ENCODE measurements at places on chromosomes 1 and 21.
A peak's percentile ranks its signal among the peaks of the same experiment; 100 is the strongest.

DNA sequence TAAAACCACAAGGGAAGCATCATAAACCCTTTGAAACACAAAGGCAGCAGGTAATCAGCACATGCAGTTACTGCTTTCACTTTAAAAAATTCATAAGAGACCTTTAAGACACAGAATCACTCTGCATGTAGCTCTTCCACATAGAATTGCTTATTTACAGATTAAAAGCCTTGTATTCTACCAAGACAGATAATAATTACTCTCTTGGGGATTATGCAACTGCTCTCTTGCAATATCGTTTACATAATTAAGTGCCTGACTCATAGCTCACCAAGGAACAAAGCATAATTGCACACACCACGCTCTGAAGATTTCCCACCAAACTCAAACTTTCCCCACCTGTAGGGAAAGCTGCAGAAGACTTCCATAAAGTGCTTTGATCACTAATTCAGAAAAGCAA, 87.9 kb downstream of the VAV3 start:
- DNase-seq = no peak

DNA sequence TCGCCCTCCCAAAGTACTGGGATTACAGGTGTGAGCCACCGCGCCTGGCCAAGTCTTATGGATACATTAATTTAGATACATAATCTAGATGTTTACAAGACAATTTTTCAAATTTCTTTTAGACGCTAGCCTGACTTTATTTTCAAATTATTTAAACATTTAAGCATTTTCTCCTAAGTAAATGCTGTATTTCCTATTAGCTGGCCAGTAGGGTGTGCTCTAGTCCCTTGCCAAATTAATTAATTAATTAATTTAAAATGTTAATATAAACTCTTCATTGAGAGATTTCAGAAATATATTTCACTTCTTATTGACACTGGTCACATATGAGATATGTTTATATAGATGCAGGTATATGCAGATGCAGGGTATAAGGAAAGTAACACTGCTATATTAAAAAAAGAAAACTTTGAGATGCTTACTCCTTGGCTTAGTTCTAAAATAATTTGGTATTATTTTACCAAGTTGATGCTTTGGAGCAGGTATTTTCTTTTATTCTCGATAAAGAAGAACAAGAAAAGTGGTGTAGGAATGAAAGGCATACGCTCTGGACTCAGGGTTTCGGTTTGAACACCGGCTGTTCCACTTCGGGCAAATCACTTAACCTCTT, 5.2 kb upstream of the ERRFI1 start:
- DNase-seq = no peak

DNA sequence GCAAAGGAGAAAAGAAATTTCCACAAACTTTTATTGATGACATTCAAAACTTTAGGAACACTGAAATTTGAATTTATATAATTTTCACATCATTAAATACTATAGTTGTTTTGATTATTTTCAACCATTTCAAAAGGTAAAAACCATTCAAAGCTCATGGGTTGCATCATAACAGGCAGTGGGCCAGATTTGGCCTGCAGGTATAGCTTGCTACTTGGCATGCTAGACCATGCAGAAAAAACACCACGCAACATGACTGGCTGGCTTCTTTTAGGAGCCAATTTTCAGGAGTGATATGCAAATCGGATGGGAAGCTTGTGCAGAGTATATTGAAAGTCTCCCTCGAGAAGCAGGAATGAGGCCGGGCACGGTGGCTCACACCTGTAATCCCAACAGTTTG, 144.8 kb downstream of the GLUL start:
- no peak for DNase-seq

GRCh38 chr1:31981972-31982371, 31.7 kb upstream of the KHDRBS1 start:
- DNase-seq = peak; percentile 4

GRCh38 chr1:65477414-65478378, 57.2 kb downstream of the LEPR start:
- DNase-seq = no peak

DNA sequence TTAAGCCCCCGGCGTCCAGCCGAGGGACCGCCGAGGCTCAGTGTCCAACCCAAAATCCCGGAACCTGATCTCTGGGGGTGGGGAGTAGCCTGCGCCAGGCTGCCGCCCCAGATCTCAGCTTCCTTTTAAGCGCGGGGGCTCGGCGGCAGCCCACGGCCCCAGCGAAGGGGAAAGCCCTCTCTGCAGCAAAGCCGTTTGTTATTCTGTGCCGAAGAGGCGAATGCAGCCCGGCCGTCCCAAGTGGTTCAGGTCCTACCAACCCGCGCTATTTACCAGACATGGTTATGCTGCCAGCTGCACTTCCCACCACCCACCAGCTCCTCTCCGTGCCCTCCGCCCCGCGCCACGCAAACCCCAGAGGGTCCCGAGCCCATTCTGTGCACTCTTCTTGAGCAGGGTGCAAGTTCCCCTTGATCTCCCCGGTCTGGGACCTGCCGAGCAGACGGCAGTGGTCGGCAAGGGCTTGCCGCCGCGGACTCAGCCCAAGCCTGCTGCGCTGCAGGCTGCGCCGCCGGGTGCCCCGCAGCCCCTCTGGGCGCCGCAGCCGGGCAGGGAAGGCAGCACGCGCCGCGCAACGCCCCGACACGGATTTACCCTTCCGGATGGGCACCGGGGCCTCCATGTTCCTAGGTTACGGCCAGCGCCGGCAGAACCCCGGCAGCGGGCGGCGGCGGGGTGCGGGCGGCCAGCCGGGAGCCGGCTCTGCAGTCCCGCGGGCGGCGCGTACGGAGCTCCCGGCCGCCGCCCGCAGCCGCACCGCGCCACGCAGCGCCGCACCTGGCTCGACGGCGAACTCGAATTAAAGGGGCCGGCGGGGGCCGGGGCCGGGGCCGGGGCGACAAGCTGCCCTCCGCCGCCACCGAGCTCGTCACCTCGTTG, 738 bp upstream of the KCNA2 start:
- DNase-seq = no peak

DNA sequence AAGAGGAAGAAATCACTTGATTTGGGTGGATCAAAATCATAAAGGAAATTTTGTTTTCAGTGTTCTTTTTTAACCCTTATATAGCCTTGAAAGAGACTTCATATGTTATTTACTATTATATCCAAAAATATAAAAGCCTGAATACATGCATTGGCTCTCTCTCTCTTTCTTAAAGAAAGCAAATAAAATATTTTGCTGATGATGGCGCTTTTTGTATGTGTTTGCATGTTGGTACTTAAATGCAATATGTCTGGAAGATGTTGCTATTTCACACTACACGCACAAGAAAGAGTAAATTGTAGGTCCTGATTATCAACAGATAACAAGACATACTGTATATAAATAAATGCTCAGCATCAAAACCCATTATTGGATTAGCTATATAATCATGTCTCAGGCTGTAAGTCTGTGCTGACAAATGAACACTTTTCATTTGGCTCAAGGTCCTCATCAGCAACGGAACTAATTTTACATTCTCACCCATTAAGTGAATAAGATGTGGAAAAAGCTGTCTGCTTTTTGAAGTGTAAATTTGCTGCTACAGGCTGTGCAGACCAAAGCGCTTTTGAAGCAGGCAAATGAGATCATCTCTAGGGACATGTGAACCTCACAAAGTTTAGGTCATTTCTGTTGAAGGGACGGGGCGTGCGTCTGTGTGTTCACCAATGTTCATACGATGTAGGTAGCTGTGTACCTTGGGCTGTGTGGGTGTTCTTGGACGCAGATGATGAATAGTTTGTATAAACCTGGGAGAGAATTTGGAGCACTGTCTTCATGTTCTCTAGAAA, 122.4 kb upstream of the LMO4 start:
- DNase-seq = no peak

DNA sequence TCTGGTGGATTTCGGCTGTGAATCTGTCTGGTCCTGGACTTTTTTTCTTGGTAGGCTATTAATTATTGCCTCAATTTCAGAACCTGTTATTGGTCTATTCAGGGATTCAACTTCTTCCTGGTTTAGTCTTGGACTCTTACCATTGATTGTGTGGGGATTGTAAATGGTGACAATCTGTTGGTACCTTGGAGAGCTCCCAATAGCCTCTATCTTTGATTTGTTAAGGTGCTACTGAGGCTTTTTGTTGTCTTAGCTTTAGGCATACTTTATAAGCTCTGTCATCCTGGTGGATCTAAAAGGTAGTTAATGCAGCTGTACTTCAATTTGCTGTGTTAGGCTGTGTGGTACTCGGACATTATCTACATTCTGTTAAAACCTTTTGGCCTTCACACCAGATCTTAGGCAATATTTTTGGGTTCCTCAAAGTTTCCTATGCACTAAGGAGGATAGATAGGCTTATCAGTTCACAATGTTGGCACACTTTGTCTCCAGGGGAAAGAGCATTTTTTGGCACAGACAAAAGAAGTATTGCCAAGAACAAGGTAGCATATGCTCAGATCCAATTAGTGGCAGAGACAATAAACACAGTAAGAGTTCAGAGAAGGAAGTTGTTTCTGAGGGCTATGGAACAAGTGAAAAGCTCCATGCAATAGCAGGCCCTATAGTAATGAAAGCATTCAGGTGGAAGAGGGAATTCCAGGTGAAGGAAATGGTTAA, 230.4 kb downstream of the PDE4B start:
- DNase-seq = no peak

GRCh38 chr1:220485131-220485530, 42.8 kb upstream of the MARK1 start:
- DNase-seq = no peak

DNA sequence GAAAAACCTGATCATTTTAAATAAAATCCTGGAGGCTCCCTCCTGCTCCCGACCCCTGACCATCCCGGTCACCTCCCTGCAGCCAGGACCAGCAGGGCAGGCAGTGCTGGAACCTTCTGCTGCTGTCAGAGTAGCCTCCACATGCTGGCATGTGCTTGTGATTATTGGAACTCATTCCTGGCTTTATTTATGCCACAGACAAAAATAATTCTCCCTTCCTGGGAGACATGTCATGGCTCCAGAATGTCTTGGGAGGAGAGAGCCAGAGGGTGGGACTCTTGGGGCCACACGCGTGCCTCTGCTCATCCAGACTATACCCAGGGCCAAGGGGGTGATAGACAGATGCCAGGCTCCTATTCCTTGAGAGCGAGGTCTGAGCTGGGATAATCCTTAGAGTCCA, 183.6 kb upstream of the RAB4A start:
- no peak for DNase-seq

GRCh38 chr1:183653462-183653794, 312 bp upstream of the APOBEC4 start:
- DNase-seq = no peak

DNA sequence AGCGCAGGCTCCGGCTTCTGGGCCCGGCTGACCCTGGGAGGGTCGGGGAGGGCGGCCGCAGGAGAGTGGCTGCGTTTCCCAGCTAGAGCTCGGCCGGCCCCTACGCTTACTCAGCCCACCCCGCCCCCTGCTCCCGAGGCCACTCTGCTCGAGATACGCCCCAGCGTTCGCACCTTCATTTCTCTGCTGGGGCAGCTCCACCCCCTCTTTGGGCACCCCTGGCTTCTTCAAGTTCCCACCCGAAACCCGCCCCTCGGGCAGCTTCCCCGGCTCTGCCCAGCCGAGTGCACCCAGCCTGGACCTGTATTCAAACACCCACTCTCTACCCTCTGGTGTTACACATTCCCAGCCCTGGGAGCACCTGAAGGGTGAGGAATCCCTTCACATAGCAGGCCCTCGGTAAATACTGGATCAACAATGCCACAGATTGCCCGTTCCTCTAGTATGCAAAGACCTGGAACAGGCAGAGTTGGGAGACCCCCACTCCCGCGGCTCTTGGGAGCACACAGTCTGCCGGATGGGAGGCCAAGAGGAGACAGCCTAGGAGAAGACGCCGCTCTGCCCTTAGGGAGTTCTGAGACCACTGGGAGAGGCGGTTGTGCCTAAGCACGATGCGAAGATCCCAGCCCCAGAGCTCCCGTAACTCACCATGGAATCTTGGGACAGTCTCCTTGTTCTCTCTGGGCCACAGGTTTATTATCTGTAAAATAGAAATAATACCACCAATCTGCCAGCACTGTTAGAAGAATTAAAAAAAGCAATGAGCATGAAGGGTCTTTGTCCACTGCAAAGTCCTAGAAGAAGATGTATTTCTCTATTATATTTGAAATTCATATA, 566 bp upstream of the PAQR7 start:
- DNase-seq = no peak

DNA sequence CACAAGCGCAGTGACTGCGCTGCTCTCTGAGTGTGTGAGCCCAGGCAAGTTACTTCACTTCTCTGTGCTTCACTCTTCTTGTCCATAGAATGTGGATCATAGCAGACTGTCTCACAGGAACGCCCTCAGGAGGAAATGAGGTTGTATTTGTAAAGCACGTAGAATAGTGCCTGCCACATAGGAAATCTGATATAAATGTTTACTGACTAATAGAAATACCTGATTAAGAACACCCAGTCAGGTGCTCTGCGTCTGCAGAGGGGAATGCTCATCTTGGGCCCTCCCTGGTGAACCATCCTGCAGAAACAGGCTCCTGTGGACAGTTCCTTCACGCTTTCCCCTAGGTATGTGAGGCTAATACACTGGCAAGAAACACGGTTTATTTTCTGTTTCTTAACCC, 100.3 kb downstream of the BEND5 start:
- no peak for DNase-seq

GRCh38 chr1:168243636-168244212, 17.9 kb downstream of the SFT2D2 start:
- DNase-seq = no peak

DNA sequence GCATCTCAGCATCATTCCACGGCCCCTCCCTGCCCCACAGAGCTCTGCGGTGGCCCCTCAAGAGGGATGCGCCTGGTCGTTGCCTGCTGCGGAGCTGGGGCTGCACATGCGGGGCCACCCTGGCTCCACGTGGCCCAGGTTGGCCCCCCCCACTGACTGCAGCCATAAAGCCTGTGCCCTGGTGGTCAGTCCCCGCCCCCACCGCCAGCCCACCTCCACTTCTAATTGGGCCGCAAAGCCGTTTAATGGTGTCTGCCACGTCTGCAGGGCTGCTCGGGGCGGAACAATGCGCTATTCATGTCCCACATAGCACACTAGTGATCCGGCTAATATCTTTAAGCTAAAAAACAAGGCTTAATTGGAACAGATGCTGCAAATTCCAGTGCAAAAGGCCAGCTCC, 33.5 kb upstream of the ACTRT2 start:
- DNase-seq = no peak

DNA sequence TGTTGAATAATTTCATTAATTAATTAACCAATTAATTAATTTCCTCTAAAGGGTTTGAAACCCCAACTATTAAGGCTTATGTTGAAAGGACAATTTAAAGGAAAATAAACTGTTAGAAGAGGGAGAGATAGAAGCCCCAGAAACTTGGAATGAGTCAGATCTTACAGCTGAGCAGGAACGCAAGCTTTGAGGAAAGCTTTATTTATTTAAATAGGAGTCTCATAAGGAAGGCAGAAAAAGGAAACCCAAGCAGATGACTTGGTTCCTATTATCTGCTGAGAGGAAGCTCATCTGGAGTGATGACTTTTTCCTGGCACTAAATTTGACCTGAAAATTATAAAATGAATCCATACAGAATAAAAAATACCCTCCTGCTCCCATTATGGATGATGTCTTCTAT, 105.1 kb downstream of the ROR1 start:
- DNase-seq = no peak

GRCh38 chr1:23478896-23479665, 4.9 kb downstream of the ASAP3 start:
- no peak for DNase-seq

GRCh38 chr1:98053471-98054366, 132.9 kb upstream of the DPYD start:
- DNase-seq = peak; percentile 30

GRCh38 chr1:112558634-112559033, 49.9 kb downstream of the WNT2B start:
- no peak for DNase-seq

Data from stimulated activated naive CD4-positive, alpha-beta T cell treated with Interleukin-2 at 50 U/mL for 16 hours (primary cell).